ENCODE measurements at places on chromosomes 7 and 10.

DNA sequence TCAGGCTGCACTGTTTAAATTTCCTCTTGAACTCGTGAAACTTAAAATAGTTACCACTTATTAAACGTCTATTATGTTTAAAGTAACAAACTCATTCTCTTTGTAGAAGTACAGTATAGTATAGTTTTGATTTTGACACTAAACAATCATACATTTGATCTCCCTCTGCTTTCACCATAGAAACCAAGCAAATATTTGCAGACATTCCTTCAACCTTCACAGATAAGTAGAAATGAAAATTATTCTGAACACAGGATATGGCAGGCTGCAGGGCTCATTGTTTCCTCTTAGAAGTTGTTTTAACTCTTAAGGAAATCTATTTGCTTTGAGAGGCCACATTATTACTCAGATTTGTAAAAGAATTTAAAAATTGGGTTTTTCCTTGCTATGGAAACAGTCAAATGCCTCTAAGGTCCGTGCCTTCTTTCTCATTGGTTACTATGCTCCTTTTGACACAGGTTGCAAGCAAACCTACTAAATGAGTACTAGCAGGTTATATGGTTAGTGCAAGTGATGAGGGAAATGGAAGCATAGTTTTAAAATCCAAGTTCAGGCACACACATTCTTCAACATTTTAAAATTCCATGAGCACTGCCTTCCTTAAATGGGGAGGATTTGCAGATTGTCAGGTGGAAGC is 92.8 kb upstream of the FAM133B start:
- no peak for DNase-seq

DNA sequence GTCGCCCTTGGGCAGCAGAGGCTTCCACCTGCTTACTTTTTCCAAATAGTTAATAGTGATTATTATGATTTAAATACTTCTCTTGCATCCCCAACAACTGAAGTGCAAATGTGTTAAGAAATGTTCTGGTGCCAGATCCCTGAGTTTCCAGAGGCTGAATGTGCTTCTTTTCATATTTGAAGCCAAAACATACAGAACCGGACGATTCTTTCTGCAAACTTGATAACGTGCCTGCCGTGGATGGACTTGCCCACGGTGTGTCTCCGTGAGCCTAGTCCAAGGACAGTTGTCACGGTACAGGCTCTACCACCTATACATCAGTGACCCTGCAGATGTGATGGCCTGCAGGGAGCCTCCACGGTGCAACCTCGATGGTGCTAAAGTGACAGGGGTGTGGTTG is 198.6 kb upstream of the LYZL2 start:
- no peak for DNase-seq

DNA sequence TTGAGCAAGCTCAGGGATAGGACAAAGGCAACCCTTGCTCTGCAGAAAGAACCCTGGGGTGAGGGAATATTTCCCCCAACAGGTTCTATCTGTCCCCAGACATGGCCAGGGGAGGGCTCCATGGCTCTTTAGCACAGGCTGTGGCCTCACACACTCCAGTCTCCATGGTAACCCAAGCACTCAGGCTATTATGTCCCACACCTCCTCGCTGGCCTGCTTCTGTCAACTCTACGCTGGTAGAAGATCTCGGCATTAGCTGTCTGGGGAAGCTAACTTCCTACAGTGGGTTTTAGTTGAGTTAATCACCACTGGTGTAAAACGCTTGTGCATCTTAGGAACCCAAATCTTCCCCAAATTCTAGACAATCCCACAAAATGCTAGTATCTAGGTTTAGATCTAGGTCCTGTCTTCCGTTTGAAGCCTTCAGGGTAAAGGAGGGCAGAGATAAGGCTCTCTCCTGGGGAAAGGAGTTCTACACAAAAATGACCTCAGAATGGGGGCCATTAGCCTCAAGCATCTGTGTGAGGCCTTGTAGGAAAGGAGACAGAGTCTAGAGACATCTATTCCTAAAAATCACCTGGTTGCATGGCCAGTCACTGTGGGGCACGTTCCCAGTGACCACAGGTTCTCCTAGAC is 36.7 kb upstream of the SLIT1 start:
- no peak for DNase-seq

DNA sequence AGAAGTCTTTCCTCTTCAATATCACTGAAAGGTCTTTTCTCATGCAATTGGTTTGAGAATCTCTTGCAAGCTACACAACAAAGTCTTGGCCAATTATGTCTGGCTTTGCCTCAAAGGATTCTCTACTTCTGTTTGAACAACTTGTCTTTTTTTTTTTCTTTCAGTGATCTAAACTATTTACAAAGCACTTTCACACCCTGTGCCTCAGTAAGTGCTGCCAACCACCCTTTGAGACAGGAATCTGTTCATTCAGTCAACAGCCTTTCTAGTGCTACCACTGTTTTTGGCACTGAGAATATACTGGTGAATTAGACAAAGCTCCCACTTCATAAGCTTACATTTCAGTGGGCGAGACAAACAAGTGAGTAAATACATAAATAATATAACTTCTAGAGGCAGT is 26.9 kb upstream of the SDK1 start:
- DNase-seq, result no peak

DNA sequence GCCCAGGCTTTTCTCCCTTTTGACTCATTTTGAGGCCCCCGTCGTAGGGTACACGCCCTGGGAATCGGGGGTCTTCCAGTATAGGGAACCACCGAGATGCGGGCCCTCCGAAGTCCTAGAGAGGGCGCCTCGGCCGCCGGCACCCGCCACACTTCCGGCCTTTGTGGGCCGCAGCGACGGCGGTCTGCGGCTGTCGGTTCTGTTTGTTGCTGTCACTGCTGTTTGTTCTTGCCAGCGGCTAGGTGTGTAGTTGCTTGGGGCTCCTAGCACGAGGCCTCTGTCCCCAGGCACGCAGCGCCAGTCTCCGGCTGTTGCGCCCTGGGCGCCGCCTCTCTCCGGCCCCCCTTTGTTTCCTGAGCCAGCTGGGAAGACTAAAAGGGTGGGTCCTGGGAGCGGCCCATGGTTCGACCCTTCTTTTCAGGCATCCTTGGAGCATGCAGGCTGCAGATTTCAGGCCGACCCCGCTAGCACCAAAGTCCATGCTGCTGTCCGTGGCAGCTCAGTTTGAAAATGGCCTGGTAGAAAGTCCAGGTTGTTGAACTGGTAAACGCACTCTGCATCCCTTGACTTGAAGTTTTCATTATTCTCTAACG is 17.8 kb upstream of the ZKSCAN1 start:
- DNase-seq, result peak; percentile 46

- no peak for DNase-seq
Measured at GRCh38 chr7:38893061-38893460, 15.9 kb downstream of the VPS41 start.

GRCh38 chr7:2732959-2733584 is 45.1 kb downstream of the AMZ1 start:
- no peak for DNase-seq

DNA sequence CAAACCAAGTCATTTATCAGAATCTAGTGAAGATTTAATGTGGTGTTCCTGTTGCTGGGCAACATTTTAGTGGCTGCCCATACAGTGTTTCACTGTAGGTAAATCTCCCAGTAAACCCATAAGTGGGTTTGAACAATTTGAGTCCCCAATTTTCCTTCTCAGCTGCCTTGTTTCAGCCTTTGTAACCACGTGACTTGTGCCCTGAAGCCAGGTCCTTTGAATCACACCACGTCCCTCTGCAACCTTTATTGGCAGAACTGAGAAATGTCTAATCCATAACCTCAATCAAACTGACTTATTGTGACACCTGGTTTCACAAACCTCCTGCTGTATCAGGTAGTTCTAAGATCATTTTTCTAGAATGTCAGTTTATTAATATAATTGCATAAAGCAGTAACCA is 30.1 kb downstream of the SND1 start:
- DNase-seq, result no peak

DNA sequence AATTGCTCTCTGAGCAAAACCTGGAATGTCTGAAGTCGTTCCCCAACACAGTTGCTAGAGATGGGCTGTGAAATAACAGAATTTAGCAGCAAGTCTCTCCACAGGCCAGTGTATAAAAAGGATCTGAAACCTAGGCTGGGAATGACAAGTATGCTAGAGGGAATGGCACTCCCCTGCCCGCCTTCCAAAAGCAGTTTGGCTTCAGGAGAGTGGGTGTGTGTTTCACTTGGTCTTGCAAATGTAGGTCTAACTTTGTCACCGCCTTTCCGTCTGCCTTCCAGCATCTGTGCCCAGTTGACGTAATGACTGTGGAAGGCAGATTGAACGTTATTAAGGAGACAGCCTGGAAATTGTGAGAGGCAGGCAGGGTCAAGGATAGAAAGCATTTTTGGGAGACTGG is 18.0 kb upstream of the MTURN start:
- DNase-seq, result no peak

GRCh38 chr10:132664407-132664806 is 121.5 kb downstream of the NKX6-2 start:
- no peak for DNase-seq

DNA sequence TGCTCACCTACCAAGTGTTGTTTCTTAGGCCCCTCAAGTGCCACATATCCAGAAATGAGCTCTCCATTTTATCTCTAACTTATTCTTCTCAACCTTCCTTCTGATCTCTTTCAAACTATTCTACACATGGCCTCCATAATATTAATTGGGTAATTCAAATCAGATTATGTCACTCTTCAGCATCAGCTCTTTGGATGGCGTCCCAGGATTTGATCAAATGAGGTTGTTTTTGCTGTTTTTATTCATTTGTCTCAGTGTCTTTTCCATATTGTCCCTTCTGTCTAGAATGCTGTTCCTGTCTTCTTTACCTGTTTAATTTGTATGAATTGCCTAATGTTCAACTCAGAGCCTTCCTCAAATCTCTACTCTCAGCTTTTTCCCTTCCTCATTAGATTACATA is 234.6 kb upstream of the CXCL12 start:
- DNase-seq, result no peak

DNA sequence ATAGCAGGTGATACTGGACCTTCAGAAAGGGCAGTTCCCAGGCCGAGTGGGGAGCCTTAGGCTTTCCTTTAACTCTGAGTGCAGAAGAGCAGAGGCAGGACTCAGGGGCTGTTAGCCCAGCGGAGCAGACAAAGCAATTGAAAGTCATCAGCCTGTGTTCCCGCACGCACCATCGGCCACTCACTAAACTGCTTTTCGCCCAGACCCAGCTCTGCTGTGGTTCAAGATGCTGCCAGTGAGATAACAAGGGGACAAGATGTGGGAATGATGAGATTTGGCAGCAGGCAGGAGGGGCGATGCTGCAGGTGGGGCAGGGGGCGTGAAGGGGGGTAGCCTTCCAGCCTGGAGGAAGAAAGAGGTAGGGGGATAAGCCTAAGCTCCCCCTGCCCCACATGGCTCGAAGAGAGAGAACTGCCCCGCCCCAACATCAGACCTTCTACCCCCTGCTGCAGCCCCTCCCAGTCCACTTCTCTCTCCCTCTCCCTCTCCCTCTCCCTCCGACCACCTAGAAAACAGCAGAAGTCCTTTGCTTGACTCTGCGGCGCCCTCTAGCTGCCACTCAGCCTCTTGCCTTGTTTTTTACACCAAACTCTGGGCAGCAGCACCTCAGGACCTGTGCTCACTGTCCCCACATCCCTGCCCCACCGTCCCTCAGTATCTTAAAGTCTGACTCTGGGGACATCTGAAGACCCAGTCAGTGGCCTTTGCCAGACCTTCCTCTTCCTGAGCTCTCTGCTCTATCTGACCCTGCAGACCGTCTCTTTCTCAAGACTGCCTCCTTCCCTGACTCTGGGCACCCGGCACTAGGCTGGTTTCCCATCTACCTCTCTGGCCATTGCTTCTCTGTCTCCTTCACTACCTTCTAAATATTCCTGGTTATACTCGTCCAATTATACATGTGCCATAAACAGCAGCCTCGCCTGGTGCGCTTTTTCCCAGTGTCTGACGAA is 110.5 kb downstream of the C10orf105 start:
- peak; percentile 27 for DNase-seq

DNA sequence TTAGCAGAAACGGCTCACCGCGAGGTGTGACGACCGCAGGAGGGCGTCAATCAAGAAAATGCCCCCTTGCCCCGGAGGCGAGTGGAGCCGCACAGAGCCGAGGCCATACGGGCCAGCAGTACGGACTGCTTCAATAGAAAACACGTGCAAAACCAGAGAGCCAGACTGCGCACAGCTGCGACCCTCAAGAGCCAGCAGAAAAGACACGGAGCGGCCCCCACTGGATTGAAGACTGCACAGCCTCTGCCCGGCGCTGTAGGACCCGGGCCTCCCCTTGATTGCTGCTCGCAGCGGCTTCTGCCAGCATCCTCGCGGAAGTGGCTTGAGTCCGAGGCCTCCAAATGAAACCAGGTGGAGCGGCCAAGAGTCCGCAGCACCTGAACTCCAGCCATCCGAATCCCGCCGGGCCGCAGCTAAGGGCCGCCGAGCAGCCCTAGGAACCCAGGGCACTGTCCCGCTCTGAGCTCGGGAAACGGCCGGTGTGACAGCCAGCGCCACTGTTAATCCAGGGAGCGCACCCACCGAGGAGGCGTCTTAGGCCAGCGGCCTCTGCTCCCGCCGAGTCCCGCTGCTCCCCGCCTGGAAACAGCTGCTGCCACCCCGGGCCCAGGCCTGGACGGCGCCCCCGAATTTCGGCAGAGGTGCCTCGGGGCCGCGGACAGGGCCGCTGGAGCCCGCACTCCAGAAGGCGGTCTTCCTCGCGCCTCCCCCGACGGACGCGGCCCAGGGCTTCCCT is 660 bp upstream of the HHEX start:
- DNase-seq, result no peak

DNA sequence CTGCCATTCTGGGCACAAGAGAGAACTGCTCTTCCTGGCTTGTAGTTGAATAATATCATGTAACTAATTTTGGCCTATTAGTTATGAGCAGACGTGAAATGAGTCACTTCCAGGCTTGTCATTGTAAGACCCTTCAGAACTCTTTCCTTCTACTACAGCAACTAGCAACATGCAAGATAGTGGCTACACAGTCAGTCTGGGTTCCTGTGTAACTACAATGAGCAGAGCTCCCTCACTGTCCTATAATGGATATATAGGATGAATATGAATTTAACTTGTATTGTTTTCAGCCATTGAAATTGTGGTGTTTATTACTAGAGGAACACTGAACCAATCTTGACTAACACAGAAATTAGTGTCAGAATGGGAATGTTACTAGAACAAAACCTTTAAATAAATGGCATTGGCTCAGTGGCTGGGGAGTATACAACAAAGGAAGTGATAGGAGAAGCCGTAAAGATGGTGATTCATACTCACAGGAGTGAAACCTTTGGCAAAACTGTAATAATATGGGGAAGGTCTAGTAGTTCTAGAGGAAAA is 2.9 kb upstream of the MTPN start:
- no peak for DNase-seq

DNA sequence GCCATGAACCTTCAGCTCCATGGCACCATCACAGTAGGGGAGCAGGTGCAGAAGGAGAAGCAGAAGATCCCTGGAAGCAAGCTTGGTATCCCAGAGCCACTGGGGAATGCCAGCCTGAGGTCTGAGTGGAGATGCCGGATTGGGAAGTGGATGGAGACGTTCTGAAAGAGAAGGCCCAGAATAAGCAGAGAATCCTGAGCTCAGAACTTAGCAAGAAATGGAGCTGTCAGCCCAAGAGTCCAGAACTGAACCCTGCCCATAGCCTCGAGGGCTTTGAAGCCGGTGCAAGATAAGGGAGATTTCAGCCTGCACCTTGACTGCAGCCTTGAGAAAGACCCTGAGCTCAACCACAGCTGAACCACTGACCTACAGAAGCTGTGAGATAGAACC is 13.9 kb upstream of the GDF10 start:
- no peak for DNase-seq
